GF-D8 (cell line): ENCODE measurements at places on chromosomes 4 and X.

DNA sequence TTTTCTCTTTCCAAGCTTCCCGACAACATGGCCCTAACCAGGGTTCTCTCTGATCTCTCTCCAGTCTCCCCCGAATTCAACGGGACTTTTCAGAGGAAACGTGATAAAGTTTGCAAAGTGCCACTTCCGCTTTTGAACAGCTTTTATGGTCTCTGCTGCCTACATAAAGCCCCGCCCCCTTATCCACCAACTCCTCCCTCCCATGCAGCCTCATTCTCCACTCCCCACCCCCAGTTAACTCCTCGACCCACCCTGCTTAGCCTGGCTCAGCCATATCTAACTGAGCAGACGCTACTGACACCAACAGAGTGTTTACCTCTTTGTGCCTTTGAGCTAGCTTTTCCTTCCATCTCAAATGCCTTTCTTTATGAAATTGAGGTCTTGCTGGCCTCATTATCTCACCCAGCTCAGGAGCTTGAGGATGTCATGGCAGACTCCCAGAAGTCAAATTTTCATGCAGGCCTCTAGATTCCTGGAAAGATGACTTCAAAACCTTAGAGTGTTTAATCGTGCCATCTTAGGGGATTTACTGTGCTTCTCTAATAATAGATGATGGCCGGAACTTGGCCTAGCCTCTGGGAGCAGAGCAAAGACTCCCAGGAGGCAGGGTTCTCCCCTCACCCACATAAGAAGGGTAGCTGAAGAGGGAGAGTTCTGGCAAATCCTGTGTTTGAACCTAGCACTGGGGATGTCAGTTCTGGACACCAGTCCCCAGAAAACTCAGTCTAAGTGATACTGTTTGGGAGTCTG lies 606.0 kb downstream of the BCOR start:
- peak; percentile 5 for DNase-seq

DNA sequence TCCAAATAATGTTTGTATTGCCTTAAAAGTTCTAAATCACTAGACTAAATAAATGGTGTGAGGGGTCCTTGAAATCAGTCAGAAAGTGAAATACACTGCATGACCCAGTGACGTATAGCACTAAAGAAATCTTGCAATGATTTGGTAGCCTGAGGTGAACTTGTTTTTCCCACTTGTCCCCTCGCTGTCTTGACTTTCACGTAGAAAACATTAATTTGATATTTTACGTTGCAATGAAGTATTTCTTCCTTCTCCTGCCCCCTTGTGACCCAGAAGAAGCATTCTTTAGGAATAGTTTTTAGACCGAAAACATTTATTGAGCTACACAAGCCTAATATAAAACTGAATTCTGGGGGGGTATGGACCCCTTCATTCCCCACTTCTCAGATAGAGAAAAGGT lies 3.7 kb downstream of the KLB start:
- no peak for DNase-seq

DNA sequence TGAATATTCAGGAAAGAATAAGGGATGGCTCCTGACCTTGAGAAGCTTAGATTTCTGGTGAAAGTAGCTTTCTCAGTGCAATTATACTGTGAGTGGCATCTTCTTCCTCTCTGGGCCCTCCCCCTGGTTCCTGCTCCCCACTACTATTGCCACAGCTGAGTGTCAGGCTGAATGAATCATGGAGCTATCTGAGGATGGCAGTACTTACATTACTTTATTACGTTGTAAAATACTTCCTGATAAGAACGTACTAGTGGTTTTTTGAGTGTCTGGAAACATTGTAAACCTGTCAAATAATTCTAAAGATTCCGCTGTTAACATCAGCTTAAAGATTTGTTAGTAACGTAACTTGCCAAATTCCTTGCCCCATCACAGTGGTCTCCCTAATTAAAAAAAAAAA lies 36.2 kb downstream of the ARHGAP10 start:
- peak; percentile 67 for DNase-seq

- DNase-seq = no peak
Observed at GRCh38 chr4:26751838-26752237, 108.8 kb upstream of the STIM2 start.

DNA sequence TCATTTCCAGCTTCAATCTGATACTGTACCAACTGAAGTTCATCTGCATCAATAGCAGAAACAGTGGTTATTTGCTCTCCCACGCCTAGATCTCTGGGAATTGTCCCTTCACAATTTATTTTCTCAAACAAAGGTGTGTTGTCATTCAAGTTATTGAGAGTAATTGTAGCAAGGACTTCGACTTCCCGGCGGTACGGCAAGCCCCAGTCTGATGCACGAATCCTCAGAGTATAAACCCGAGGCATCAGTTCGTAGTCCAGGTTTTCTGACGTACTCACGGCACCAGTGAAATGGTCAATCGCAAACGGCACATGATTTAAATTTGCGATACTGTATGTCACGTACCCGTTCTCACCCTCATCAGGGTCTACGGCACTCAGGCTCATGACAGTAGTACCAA lies 15.7 kb downstream of the FAT1 start:
- no peak for DNase-seq

- no peak for DNase-seq
Observed at GRCh38 chr4:79645942-79646341, 237.9 kb upstream of the GK2 start.

DNA sequence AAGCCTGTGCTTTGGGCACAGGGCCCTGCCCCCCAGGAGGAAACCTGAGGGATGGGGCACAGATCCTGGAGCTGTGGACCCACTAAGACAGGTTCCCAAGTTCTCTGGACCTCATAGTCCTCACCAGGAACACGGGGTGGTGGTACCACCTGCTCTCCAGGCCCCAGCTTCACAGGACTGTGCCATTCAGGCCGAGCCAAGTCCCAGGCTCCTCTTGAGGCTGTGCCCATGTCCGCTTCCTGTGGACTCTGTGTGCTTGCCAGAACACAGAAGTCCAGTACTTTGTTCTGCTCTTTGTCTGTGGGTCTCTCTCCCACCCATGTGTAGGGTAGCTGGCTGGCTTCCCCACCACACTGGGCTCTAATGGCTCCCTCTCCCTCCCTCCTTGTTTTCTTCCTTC lies 104.5 kb upstream of the PSAPL1 start:
- no peak for DNase-seq

GRCh38 chr4:81346719-81347118 lies 125.0 kb downstream of the RASGEF1B start:
- no peak for DNase-seq
